H54 (cell line): ENCODE measurements at places on chromosomes 11 and 22.

DNA sequence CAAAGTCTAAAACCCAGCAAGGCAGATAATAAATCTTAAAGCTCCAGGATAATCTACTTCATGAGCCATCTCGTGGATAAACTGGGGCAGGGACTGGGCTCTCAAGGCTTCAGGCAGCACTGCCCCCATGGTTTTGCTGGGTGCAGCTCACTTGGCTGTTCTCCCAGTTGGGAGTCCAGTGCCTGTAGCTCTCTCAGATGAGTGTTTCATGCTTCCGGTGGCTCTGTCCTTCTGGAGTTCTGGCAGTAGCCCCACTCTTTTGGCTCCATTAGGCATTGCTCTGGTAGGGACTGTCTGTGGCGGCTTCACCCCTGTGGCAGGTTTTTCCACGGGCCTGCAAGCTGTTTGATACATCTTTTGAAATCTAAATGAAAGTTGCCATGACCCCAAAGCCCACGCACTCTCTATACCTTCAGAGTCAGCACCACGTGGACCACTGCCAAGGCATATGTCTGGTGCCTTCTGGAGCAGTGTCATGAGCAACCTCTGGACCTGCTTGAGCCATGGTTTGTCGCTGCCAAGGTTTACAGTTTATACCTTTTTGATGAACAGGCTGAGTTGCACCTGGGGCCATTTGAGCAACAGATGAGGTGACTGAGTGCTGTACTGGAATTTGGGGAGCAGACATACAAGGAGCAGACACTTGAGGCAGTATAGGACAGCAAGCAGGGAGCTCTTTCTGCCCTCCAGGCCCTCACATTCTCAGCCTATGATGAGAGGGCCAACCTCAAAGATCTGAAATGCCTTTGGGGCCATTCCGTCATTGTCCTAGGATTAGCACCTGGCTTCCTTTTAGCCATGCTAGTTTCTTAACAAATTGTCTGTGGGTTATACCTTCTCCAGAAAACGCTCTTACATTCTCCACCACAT is 48.6 kb downstream of the MTNR1B start:
- no peak for DNase-seq

DNA sequence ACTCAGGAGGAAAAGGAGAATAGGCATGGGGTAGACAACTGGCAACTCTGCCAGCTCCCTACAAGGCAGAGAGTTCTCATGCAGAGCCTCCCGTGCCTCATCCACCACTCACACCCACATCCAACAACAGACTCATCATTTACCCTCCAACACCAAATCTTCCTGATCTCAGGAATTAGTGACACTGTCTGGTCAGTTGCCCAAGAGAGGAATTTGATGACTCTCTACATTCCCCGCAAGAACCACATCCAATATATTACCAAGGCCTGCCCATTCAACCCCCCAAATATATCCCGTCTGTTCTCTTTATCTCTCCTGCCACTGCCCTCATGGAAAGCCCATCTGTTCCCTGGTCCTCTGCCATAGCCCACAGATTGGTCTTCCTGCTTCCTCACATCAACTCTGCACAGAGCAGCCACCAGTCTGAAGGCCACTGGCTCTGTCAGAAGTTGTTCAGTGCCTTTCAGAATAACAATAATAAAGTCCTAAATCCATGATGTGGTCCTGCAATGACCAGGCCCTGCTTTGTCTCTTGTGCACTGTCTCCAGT is 57.5 kb upstream of the CD82 start:
- no peak for DNase-seq

- DNase-seq: no peak
Observed at GRCh38 chr11:27395556-27396258, 32.7 kb upstream of the CCDC34 start.

- DNase-seq: no peak
Observed at GRCh38 chr22:23803001-23803819, 16.4 kb downstream of the SMARCB1 start.

GRCh38 chr11:10377183-10377582 is 72.3 kb downstream of the ADM start:
- no peak for DNase-seq

DNA sequence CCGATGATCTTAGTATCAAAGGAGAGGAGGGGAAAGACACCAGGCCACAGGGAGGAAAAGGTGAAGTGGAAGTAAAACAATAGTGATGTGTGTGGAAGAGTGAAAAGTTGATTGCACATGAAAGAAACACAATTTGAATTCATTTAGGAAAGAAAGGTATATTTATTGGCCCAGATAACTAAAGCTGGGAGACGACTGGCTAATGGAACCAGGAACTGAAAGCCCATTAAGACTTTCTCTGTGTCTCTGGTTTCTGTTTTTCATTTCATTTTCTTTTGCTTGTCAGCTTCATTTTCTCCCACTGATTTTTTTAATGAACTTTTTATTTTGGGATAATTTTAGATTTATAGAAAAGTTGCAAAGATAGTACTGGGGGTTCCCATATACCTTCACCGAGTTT is 5.1 kb upstream of the DCHS1 start:
- DNase-seq: no peak

- peak; percentile 44 for DNase-seq
Observed at GRCh38 chr11:9664276-9665171, 647 bp downstream of the SWAP70 start.

DNA sequence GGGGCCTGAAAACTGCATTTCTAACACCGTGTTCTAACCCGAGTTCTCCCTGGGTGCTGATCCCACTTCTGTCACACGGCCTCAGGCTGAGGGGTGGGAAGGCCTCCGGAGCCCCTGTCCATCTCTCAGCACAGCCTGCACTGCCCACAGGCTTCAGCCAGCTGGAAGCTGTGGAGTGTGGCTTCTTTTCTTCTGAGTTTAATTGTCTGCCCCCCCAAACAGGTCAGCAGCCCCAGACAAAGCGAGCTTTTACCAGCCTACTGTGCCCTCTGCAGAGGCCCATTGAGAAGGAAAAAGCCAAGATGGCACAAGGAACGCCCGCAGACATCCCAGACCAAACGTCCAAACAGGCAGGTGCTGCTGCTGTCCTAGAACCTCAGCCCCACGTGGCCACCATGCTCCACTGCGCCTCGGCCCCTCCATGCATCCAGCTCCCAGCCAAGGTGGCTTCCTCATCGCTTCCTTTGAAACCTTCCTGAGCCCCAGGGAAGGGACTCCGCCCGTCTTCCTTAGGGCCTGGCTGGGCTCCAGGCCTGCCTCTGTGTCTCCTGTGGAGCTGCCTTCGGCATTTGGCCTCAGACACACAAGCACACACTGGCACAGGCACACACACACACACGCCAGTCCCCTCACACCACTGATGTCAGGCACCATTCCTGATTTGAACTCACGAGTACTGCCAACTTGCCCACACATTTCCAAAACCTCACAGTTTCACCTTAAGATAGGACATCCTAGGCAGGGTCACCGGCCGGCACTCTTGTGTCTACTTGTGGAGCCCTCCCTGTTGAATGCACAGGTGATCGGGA is 1.7 kb downstream of the MOB2 start:
- DNase-seq: no peak

DNA sequence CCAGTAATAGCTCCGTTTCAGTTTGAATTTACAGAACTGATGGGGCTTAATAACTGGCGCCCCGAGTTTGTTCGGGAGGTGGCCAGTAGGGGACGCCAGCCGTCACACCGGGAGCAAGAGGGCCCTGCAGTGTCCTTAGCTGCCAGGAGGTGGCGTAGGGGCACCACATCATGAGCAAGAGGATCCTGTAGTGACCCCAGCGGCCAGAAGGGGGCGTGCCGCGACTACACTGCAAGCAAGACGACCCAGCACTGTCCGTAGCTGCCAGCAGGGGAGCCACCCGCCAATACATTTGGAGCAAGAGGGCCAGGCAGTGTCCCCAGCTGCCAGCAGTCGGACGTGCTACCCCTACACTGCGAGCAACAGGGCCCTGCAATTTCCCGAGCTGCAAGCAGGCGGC is 663.7 kb upstream of the B3GAT1 start:
- DNase-seq: no peak

- no peak for DNase-seq
Observed at GRCh38 chr11:103608566-103608965, 427.9 kb upstream of the DDI1 start.

GRCh38 chr22:17137170-17137569 is 16.0 kb upstream of the TMEM121B start:
- DNase-seq: no peak

DNA sequence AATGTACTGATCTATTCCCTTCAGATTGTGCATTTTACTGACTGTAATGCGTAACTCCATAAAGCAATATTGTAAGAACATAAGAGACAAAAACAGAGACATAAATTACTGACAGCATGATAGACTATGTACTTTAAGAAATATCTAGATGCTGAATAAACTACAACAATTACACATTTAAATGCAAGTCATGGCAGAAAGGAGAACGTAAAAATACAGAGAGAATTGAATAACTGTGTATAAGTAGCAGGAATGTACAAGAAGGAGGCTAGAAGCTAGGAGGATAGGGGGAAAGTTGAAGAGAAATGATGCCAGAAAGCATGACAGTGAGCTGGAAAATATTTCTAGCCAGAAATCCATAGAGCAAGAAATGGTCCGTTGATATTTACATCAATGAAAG is 74.0 kb upstream of the FAM181B start:
- DNase-seq: no peak

DNA sequence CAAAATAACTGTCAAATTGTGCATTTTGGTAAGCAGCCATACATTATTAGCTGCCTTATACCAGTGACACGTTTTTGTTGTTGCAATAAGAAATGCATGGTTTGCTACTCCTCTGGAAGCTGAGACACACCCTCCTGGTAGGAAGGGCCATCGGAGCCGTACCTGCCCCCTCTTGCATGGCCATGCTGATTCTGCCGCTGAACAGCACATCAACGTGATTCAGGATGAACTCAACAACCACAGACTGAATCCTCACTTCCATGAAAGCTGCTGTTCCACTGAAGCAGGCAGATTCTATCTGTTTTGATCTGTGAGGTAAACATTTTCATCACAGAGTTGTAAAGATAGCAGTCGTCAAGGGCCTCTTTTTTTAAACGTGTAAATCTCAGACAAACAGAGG is 38.6 kb upstream of the TP53AIP1 start:
- DNase-seq: no peak

DNA sequence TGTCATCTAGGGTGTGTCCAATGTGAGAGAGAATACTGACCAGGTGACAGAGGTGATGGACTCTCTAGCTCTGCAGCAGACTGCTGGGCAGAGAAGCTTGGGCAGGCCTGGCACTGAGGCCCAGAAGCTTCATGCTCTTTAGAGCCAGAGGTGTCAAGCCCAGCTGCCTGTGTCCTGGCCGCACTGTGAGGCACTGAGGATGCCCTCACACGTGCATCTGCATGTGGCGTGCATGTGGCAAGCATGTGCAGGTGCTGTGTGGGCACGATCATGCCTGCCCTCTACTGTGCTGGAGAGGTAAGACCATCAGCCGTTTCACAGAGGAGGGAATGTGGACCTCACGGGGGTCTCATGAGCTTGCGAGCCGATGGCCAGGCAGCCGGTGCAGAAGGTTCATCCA is 15.8 kb upstream of the TXNRD2 start:
- no peak for DNase-seq

DNA sequence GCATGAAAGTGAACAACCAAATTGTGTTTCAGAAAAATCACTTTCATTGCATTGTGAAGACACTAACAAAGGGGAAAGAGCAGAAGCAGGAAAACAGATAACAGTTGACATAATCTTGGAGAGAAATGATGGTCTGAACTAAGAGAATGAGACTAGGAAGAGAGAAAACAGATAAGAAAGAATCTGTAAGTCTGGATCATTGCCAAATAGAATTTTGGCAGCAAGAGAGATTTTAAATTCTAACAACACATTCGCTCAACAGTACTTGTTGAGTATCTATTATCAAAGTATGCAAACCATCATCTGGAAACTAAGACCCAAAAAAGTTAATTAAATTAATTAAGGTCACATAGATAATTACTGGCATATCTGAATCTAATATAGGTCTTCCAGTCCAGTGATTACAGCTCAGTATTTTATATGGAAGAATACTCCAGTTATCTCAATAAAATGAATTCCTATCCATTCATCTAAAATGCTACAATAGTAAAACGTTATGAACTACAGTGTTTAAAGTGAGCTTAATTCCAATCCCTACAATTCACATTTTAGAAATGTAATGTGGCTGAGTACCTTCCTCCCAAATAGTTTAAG is 166.7 kb upstream of the FAT3 start:
- no peak for DNase-seq

DNA sequence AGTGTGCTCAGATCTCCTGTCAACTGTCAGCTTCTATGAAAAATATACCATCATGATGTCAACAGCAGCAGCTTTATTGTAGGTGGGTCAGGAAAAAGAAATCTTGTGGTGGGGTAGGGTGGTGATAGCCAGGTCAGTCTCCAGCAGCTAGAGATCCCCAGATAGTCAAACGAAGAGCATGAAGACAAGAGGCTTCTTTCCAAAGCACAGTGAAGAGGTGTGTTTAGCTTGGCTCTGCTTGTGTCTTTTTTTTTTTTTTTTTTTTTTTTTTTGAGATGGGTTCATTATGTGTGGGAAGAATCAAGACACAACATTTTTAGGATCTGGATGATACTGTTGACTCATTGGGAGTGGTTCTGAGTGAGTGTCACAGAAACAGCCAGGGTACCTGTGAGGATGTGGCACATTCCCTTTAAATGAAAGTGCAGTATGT is 1075.5 kb downstream of the NTM start:
- DNase-seq: no peak

DNA sequence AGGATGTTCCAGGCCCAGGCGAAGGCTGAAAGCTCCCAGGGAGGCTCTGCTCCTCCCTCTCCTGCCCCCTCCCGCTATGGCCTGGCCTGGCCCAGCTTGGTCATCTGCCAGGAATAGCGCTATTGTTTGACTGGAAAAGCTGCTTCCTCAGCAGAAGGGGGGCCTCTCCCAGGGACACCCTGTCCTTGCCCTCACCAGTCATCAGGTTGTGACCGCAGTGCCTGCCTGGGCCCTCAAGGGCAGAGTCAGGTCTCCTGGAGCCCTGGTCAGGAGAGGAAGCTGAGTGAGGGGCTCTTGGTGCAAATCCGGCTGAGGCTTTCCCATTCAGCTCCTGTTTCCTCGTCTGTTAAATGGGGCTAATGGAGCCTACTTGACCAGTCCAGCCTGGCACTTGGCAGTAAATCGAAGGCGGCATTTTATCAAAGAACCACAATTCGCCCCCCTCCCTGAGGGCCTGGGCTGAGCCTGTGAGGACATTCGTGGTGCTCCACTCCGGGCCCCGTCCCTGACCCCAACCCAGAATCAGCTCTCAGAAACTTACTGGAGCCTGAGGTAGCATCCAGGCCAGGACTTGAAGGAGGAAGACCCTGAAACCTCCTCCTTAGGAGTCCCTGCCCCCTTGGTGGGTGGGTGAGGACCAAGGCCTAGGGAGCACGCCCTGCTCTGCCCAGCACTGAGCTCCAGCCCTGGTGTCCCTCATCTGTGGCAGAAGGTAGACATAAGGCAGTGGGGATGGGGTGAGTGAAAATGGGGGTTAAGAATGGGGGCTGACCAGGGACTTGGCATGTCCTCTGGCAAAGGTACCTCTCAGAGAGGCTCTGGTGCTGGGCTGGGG is 2.0 kb upstream of the CASTOR1 start:
- peak; percentile 52 for DNase-seq

- no peak for DNase-seq
Observed at GRCh38 chr11:3827434-3828186, 13.1 kb downstream of the RHOG start.

GRCh38 chr11:8717876-8718753 is 35.5 kb downstream of the RPL27A start:
- peak; percentile 57 for DNase-seq
